ENCODE measurements at places on chromosomes 5 and 9. TPM values are rescaled to one million over a fixed set of nuclear protein-coding genes. Genes with fewer than 3 reads are reported as not detected.

SLC35A4 gene
- 77.1 TPM for polyA plus RNA-seq

ST8SIA4 gene
- polyA plus RNA-seq, result 7.6 TPM

SAXO1 gene
- 0.18 TPM for polyA plus RNA-seq

TLR4 gene
- 8.0 TPM for polyA plus RNA-seq

APBA1 gene
- polyA plus RNA-seq, result 16.6 TPM

SHOC1 gene
- polyA plus RNA-seq, result 0.67 TPM

GBGT1 gene
- 1.9 TPM for polyA plus RNA-seq

AQP7 gene
- polyA plus RNA-seq, result 33.2 TPM

ARID3C gene
- polyA plus RNA-seq, result 0.16 TPM

ALDH7A1 gene
- 166 TPM for polyA plus RNA-seq

PTGES gene
- polyA plus RNA-seq, result 4.3 TPM

SARDH gene
- polyA plus RNA-seq, result 12.9 TPM

LCP2 gene
- polyA plus RNA-seq, result 3.0 TPM

LHX3 gene
- not detected for polyA plus RNA-seq

ZNF366 gene
- 4.1 TPM for polyA plus RNA-seq

OR1J2 gene
- not detected for polyA plus RNA-seq

TIGD6 gene
- 6.0 TPM for polyA plus RNA-seq

TMEM8B gene
- 30.2 TPM for polyA plus RNA-seq

HTR4 gene
- polyA plus RNA-seq, result 0.07 TPM

SPINK4 gene
- polyA plus RNA-seq, result not detected

OR1Q1 gene
- not detected for polyA plus RNA-seq

KCNIP1 gene
- 12.1 TPM for polyA plus RNA-seq

PCDHGA9 gene
- polyA plus RNA-seq, result 6.1 TPM

GABRA6 gene
- polyA plus RNA-seq, result not detected

GPR151 gene
- not detected for polyA plus RNA-seq

CNTNAP3B gene
- 20.1 TPM for polyA plus RNA-seq

FAT2 gene
- 7.8 TPM for polyA plus RNA-seq

KCNT1 gene
- polyA plus RNA-seq, result 0.09 TPM

EIF4E1B gene
- polyA plus RNA-seq, result 0.10 TPM

ACTBL2 gene
- polyA plus RNA-seq, result not detected

C9orf85 gene
- polyA plus RNA-seq, result 13.5 TPM

CHSY3 gene
- 4.2 TPM for polyA plus RNA-seq

ZNF169 gene
- 12.5 TPM for polyA plus RNA-seq

CRHBP gene
- 27.1 TPM for polyA plus RNA-seq

ANKRD34B gene
- 0.44 TPM for polyA plus RNA-seq

All from renal pelvis (tissue), 12 donors.